ENCODE measurements at places on chromosomes 1 and 21. TPM values are rescaled to one million over a fixed set of nuclear protein-coding genes. Genes with fewer than 3 reads are reported as not detected.

GRCh38 chr1:168833362-168833761 lies 104.4 kb upstream of the DPT start:
- no peak overlapping the region for H3K27ac ChIP-seq
- no peaks in the 10 kb centered on the region for H3K27me3 ChIP-seq
- H3K4me1 ChIP-seq = peaks cover 9% of the 10 kb centered on the region
- no peak for DNase-seq

- no peaks in the 10 kb centered on the region for H3K27me3 ChIP-seq
- H3K4me3 ChIP-seq = no peak overlapping the region
- no peaks in the 10 kb centered on the region for H3K4me1 ChIP-seq
- no peaks in the 10 kb centered on the region for H3K36me3 ChIP-seq
These were observed 683.1 kb downstream of the LTN1 start for GRCh38 chr21:28309596-28309995.

GRCh38 chr1:194043984-194044755 lies 857.8 kb upstream of the B3GALT2 start:
- peaks cover 14% of the 10 kb centered on the region for H3K4me1 ChIP-seq
- no peak overlapping the region for H3K4me3 ChIP-seq
- no peaks in the 10 kb centered on the region for H3K27me3 ChIP-seq
- H3K27ac ChIP-seq = no peak overlapping the region
- no peak for DNase-seq

- DNase-seq = no peak
- peaks cover 52% of the 10 kb centered on the region for H3K27me3 ChIP-seq
- no peak overlapping the region for H3K4me3 ChIP-seq
- H3K4me1 ChIP-seq = no peaks in the 10 kb centered on the region
These were observed 38.8 kb downstream of the C1orf21 start for GRCh38 chr1:184425449-184426277.

DNA sequence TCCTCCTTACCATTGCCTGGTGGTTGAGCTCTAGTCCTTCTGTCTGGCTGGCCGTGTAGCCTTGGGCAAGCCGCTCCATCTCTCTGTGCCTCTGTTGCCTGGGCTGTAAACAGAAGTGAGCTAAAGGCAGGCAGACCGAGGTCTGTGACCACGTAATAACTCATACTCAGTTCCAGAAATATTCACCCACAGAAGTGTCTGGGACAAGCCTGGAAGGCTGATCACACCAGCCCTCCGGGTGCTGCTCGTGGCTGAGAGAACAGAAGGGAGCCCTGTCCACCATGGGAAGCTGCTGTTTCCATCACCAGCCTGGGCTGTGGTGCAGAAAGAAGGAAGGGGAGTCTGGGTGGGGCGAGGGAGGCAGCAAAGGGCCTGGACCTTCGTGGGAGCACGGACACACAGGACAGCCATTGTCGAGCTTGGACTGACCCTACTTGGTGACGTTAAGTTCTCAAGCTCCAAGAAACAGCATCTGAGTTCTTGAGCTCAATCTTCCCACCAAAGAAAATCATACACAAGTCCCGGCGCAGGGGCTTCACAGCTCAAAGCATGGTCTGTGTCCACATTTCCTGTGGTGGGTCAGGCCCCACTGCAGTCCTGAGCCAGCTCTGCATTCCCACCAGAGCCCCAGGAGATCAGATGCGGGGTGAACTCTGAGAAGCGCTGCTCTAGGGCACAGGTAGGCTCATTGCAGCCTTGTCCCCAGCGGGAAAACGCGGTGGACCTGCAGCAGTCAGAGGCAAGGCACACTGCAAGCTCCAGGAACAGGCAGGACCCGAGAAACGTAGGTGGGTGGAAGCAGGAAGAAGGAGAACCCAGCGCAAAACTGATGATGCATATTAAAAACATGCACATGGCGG lies 61.8 kb downstream of the RUNX3 start:
- DNase-seq = no peak
- H3K27me3 ChIP-seq = peaks cover 37% of the 10 kb centered on the region
- peak overlapping the region; percentile 69 for H3K27ac ChIP-seq
- no peak overlapping the region for H3K4me3 ChIP-seq
- no peaks in the 10 kb centered on the region for H3K36me3 ChIP-seq

DNA sequence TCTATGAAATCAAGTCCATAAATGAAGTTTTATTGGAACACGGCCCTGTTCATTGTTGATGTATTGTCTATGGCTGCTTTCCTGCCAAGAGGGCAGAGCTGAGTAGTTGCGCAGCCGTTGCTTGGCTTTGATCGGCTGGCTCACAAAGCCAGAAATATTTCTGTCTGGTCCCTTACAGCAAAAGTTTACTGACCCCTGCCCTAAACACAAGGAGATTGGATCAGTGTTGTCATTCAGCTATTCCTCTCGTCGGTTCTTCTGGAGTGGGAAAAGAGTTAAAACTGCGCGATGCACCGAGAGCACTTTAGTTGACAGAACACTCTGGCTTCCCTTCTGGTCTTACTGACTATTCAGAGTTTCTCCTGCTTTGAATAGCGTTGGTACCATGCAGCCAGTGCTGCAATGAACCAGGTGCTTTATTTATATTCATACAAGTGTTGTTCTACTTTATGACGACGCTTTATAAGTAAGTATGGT lies 868 bp downstream of the ZBTB40 start:
- H3K4me3 ChIP-seq = peak overlapping the region; percentile 98
- peaks cover 23% of the 10 kb centered on the region for H3K4me1 ChIP-seq

DNA sequence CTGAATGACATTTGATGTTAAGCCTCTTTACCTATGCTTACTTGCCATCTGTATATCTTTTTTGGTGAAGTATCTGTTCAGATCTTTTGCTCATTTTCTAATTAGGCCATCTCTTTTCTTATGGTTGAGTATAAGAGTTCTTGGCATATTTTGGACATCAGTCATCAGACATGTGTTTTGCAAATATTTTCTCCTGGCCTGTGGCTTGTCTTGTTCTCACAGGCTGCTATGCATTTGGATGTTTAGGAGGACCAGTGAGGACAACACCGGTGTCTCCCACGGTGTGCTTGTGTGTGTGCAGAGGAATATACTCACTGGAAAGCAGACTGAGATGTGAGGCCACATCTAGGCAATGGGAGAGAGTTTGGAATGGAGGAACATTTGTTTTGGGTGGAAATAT lies 87.1 kb upstream of the LYST start:
- DNase-seq = no peak
- no peak overlapping the region for H3K4me3 ChIP-seq
- H3K27me3 ChIP-seq = no peaks in the 10 kb centered on the region
- H3K27ac ChIP-seq = peak overlapping the region; percentile 78

GRCh38 chr1:14650951-14651350 lies 52.5 kb downstream of the KAZN start:
- no peak overlapping the region for H3K27ac ChIP-seq
- no peak for DNase-seq
- no peaks in the 10 kb centered on the region for H3K4me1 ChIP-seq

- peaks cover 20% of the 10 kb centered on the region for H3K4me1 ChIP-seq
- H3K27ac ChIP-seq = no peak overlapping the region
- peaks cover 16% of the 10 kb centered on the region for H3K36me3 ChIP-seq
- no peak for DNase-seq
- H3K27me3 ChIP-seq = no peaks in the 10 kb centered on the region
These were observed 59.3 kb downstream of the ACP6 start for GRCh38 chr1:147611021-147611426.

DNA sequence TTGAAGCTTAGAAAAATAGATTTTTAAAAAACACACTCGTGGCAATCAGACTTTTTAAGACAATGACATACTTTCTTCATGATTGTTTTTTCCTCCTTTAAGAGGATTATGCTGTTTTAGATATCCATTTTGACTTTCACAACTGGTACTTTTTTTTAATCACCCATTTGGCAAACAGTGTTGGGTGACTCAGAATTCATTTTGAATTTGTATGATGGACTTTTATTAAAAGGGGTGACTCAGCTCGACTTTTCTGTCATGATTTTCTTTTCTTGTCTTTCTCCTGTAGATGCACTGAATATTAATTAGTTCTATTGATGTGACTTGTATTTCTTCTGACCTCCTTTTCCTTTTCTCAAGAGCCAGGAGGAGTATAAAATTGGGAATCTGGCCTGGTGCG lies 44.7 kb downstream of the FMN2 start:
- no peak overlapping the region for H3K4me3 ChIP-seq
- H3K36me3 ChIP-seq = no peaks in the 10 kb centered on the region
- H3K27me3 ChIP-seq = peaks cover 12% of the 10 kb centered on the region
- no peak overlapping the region for H3K27ac ChIP-seq

DNA sequence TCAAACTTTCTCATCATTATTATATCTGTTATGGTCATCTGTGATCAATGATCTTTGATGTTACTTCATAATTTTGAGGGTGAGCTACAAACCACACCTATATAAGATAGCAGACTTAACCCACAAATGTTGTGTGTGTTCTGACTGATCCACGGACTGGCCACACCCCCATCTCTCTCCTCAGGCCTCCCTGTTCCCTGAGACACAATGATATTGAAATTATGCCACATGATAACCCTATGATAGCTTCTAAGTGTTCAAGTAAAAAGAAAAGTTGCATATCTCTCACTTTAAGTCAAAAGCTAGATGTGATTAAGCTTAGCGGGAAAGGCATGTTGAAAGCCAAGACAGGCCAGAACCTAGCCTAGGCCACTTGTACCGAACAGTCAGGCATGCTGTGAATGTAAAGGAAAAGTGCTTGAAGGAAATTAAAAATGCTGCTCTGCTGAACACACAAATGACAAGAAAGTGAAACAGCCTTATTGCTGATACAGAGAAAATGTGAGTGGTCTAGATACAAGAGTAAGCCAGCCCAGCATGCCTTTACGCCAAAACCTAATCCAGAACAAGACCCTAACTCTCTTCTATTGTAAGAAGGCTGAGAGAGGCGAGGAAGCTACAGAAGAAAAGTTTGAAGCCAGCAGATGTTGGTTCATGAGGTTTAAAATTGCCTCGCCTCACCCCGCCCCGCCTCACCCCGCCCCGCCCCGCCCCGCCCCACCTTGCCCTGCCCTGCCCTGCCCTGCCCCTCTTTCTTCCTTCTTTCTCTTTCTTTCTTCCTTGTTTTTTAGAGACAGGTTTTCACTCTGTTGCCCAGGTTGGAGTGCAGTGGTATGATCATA lies 16.5 kb downstream of the CTSS start:
- H3K27ac ChIP-seq = no peak overlapping the region
- H3K4me1 ChIP-seq = no peaks in the 10 kb centered on the region
- H3K27me3 ChIP-seq = no peaks in the 10 kb centered on the region
- H3K4me3 ChIP-seq = no peak overlapping the region
- peaks cover 4% of the 10 kb centered on the region for H3K36me3 ChIP-seq

DNA sequence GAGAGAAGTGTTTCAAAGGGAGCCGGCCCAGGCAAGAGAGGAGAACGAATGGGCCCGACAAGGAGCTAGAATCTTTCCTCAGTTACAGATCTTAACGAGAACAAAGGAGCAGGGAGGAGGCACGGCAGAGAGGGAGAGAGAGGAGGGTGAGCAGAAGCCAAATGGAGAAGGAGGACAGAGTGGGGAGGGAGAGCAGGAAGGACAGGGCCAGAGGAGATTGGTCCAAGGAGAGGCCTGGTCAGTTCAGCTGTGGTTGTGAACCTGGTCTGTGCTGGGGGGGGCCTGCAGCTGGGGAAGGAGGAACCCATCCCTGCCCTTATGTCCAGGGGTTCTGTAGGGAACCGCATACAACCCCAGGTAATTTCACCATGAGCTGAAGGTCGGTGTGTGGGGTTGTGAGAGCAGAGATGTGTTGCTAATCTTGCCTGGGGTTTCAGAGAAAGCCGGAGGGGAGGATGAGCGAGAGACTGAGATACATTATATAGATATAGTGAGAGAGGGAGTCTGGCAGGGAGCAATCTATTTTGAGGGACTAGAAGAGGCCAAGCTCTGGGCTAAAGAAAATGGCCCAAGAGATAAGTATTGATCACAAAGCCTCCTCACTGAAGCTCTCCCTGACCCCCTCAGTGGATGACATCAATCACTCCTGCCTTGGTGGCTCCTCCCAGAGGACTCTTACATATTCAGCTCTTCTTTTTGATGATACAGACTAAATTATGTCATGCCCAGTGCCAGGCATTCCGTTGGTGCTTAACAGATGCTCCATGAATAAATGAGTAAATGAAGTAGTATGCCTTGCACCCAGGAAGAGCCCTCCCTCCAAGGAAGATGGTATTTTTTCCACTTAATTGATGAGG lies 64.2 kb upstream of the CD1D start:
- no peak for DNase-seq
- peak overlapping the region; percentile 25 for H3K4me3 ChIP-seq
- no peak overlapping the region for H3K27ac ChIP-seq
- H3K4me1 ChIP-seq = peaks cover 24% of the 10 kb centered on the region
- H3K36me3 ChIP-seq = peaks cover 8% of the 10 kb centered on the region

DNA sequence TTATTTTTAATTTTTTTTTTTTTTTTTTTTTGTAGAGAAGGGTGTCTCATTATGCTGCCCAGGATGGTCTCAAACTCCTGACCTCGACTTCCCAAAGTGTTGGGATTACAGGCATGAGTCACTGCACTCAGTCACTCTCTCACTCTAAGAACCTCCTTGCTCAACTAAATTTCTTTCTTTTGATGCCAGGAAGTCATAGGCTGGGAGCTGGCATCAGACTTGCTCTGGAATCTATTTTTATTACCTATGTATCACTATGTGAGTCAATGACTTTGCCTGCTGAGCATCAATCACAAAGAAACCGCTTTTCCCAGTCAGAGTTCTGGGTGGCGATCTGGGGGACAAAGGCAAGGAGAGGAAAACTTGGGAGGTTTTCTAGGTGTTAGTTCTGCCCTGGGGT lies 35.5 kb upstream of the PARP1 start:
- no peak overlapping the region for H3K4me3 ChIP-seq
- peaks cover 5% of the 10 kb centered on the region for H3K27me3 ChIP-seq
- H3K4me1 ChIP-seq = peaks cover 20% of the 10 kb centered on the region
- H3K27ac ChIP-seq = no peak overlapping the region
- H3K36me3 ChIP-seq = no peaks in the 10 kb centered on the region
- no peak for DNase-seq

GRCh38 chr1:238608144-238608543 lies 717.4 kb upstream of the ZP4 start:
- H3K4me3 ChIP-seq = no peak overlapping the region
- H3K36me3 ChIP-seq = no peaks in the 10 kb centered on the region
- H3K27me3 ChIP-seq = no peaks in the 10 kb centered on the region
- H3K27ac ChIP-seq = no peak overlapping the region

GRCh38 chr1:31764312-31765040 lies at the start of gene ADGRB2:
TSS of gene ADGRB2 (minus strand) at chr1:31764340. CDS start at chr1:31757221, 7,119 bp downstream.
- DNase-seq = peak; percentile 32
- no peak within 1 kb of the TSS for H3K27ac ChIP-seq
- no peaks in the 10 kb centered on the region for H3K36me3 ChIP-seq
- peak within 1 kb of the TSS; percentile 91 for H3K4me3 ChIP-seq
- H3K4me1 ChIP-seq = peaks cover 19% of the 10 kb centered on the region
- H3K27me3 ChIP-seq = no peaks in the 10 kb centered on the region

GRCh38 chr1:19096036-19096833 lies 113.8 kb downstream of the UBR4 start:
- H3K27ac ChIP-seq = no peak overlapping the region
- H3K4me3 ChIP-seq = no peak overlapping the region
- no peaks in the 10 kb centered on the region for H3K27me3 ChIP-seq
- DNase-seq = no peak
- H3K36me3 ChIP-seq = peaks cover 9% of the 10 kb centered on the region

- H3K4me1 ChIP-seq = peaks cover 46% of the 10 kb centered on the region
- peaks cover 2% of the 10 kb centered on the region for H3K36me3 ChIP-seq
- peak overlapping the region; percentile 98 for H3K27ac ChIP-seq
- no peak for DNase-seq
- H3K4me3 ChIP-seq = no peak overlapping the region
These were observed 35.4 kb downstream of the PRDM2 start for GRCh38 chr1:13735168-13735930.

The GPR25 gene
- total RNA-seq = 10.9 TPM

The SPRR1B gene
- not detected for total RNA-seq

The RAB13 gene
- 2.2 TPM for total RNA-seq

The MFSD2A gene
- 4.6 TPM for total RNA-seq

The NKAIN1 gene
- not detected for total RNA-seq

The RGS4 gene
- total RNA-seq = not detected

The HAO2 gene
- total RNA-seq = not detected

The TINAGL1 gene
- not detected for total RNA-seq

The OR2L5 gene
- total RNA-seq = not detected
